H1 (cell line): ENCODE measurements at places on chromosomes 7 and 10.

DNA sequence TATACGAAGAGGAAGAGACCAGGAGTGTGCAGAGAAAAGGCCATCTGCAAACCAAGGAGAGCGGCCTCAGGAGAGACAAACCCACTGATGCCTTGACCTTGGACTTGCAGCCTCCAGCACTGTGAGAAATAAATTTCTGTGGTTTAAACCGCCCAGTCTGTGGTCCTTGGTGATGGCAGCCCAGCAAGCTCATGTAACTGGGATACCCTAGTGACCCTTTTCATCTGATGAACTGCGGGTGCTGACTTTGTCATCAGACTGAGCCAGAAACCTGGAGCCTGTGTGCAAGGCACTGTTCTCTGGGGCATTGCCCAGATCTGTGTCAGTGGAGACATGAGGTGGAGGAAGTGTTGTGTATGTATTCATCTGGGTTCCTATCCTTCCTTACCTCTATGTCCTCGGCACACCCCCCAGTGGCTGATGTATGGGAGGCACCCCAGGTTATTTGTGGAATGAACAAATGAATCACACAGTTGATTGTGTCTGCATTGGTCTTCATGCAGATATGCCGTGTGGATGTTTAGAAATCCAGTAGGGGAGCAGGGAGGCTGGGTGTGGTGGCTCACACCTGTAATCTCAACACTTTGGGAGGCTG lies 64.5 kb upstream of the BTBD16 start:
- H3K27me3 ChIP-seq: no peaks in the 10 kb centered on the region
- DNase-seq: no peak
- no peak overlapping the region for H3K4me3 ChIP-seq
- no peak overlapping the region for H3K27ac ChIP-seq

DNA sequence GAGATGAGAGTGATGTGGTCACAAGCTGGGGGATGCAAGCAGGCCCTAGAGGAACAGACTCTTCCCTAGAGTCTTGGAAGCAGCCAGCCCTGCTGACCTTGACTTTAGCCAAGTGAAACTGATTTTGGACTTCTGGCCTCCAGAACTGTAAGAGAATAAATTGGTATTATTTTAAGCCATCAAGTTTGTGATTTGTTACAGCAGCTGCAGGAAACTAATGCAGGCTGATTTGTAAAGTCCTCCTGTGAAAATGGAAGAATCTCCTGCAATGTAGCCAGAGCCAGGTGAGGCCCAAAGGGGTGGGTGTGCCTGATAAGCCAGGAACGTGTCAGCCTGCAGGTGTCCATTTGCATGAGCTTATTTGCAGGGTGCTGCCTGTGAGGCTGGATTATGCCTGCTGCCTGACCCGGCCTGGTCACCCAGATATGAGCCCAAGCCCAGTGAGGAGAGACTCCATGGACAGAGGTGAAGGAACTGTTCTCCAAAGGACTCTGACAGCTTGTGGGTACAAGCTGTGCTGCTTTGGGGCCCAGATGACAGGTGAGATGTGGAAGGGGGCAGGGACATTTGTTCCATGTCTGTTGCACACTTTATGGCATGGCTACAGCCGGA lies 24.6 kb upstream of the PLEKHA1 start:
- no peaks in the 10 kb centered on the region for H3K36me3 ChIP-seq
- no peaks in the 10 kb centered on the region for H3K4me1 ChIP-seq
- no peak for DNase-seq
- H3K27me3 ChIP-seq: no peaks in the 10 kb centered on the region

- H3K36me3 ChIP-seq: no peaks in the 10 kb centered on the region
- no peaks in the 10 kb centered on the region for H3K4me1 ChIP-seq
- H3K27me3 ChIP-seq: no peaks in the 10 kb centered on the region
- H3K4me3 ChIP-seq: no peak overlapping the region
- no peak overlapping the region for H3K27ac ChIP-seq
Measured at GRCh38 chr7:44496385-44496784, 5.9 kb upstream of the NUDCD3 start.

- H3K27ac ChIP-seq: no peak overlapping the region
- no peak for DNase-seq
- H3K27me3 ChIP-seq: no peaks in the 10 kb centered on the region
- no peaks in the 10 kb centered on the region for H3K36me3 ChIP-seq
- H3K4me1 ChIP-seq: no peaks in the 10 kb centered on the region; the same call in 1 of the 2 replicates
- no peak overlapping the region for H3K4me3 ChIP-seq
Measured at GRCh38 chr10:131555406-131555805, 243.9 kb upstream of the TCERG1L start.

DNA sequence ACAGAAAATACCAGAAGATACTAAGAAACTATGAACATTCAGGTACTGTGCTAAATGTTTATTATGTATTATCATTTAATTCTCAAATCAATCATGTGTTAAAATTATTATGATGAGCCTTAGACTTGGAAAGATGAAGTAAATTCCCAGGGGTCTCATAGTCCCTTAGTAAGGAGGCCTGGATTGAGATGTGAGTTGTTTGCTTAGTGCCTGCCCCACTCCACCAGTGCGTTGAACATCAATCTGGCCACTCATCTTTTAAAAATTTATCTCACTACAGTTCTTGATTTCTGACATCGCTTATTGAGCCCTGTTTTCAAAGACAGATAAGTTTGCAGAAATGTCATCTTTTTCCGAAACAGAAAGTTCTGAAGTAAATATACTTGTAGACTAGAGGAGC lies 618.4 kb upstream of the SEMA3D start:
- H3K4me3 ChIP-seq: no peak overlapping the region
- H3K27me3 ChIP-seq: no peaks in the 10 kb centered on the region
- DNase-seq: no peak
- H3K27ac ChIP-seq: no peak overlapping the region
- no peaks in the 10 kb centered on the region for H3K36me3 ChIP-seq
- no peaks in the 10 kb centered on the region for H3K4me1 ChIP-seq
